ENCODE measurements at places on chromosomes 2 and 18. TPM values are rescaled to one million over a fixed set of nuclear protein-coding genes. Genes with fewer than 3 reads are reported as not detected.

EPC2 gene
- total RNA-seq: 23.0 TPM

CROCC2 gene
- total RNA-seq: not detected

HOXD3 gene
- total RNA-seq: not detected

KIF3C gene
- total RNA-seq: 12.1 TPM

TXNDC2 gene
- total RNA-seq: 0.64 TPM

ARHGEF33 gene
- 1.4 TPM for total RNA-seq

PRKCE gene
- total RNA-seq: 5.4 TPM

DNAJC5G gene
- total RNA-seq: not detected

EPG5 gene
- total RNA-seq: 12.7 TPM

EML6 gene
- not detected for total RNA-seq

ASPRV1 gene
- 0.26 TPM for total RNA-seq

CDK5R2 gene
- not detected for total RNA-seq

RAB12 gene
- total RNA-seq: 36.6 TPM

Measured in epithelial cell of alveolus of lung (primary cell).